ENCODE measurements at places on chromosomes 3 and 15. TPM values are rescaled to one million over a fixed set of nuclear protein-coding genes. Genes with fewer than 3 reads are reported as not detected.
A peak's percentile ranks its signal among the peaks of the same experiment; 100 is the strongest.

DNA sequence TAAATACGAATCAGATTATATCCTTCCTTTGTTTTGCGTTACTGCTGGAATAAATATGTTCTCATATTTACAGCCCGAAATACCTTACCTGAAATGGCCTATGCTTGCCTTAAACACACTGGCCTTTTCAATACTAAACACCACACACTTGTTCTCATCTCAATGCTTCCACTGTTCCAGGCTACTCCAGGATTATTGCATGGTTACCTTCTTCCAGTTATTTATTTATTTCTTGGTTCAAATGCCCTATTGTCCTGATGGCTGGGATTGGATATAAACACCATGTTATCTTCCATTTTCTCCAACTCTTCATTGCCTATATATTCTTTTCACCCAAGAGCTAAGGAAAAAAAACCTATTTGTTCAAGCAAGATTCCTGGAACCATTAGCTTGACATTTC, 125.3 kb downstream of the SI start:
- DNase-seq: no peak

DNA sequence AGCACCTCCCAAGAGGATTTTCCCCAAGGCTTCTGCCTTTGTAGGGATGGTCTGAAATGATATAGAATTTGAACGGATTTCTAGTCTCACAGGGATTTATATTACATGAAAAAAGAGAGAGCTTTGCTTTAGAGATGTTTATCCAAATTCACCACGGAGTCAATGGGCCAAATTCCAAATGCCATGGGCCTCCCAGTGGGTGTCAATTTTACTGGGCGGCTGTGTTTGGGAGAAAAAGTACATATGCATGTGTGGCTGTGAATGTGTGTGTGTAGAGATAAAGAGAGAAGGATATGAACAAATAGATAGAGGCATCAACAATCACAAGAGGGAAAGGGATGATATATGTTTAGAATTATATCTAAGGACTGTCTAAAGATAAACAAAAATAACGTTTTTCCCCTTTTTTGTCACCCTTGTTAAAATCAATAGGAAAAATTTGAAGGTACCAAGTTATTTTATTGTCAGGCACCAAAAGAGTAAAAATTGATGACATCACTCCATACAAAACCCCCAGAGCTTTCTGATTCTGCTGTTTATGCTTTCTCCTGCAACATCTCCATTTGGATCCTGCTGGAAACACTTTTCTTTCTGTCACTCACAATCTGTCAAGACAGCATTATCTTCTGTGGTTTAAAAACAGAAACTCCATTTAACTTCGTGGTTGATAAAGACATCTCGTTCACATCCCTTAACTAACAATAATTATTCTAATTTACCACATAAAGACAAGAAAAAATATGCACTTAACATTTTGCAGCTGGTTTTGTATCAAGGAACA, 160.7 kb downstream of the FHIT start:
- no peak for DNase-seq

DNA sequence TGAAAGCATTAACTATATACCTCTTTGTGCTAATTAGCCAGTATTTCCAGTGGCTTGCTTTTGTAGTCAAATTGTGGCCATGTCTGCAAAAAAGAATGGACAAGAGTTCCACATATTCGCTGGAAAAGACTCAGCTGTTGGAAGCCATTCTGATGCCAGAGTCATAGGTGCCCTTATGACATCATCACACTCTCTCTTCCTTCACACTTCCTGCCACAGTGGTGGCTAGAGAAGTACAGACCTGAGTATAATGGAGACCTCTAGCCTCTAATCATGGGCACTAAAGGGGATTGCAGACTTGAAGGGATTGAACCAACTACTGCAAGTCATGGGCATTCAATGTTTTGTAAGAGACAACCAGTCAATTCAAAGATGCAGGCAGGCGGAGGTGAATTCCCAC, 38.3 kb upstream of the IQCF6 start:
- no peak for DNase-seq

GRCh38 chr3:14429237-14429636, 26.8 kb downstream of the SLC6A6 start:
- DNase-seq: no peak

- DNase-seq: peak; percentile 60
These were observed 42.2 kb downstream of the CLDN18 start for GRCh38 chr3:138051947-138052802.

DNA sequence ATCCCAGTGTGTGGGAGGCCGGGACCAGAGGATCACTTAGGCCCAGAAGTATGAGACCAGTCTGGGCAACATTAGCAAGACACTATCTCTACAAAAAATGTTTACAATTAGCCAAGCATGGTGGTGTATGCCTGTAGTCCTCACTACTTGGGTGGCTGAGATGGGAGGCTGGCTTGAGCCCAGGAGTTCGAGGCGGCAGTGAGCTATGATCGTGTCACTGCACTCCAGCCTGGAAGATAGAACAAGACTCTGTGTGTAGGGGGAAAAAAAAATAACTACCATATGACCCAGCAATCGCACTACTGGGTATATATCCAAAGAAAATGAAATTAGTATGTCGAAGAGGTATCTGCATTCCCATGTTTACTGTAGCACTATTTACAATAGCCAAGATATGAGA, 22.6 kb downstream of the RYK start:
- no peak for DNase-seq

- no peak for DNase-seq
These were observed 794.7 kb upstream of the GBE1 start for GRCh38 chr3:82556113-82556512.

- no peak for DNase-seq
These were observed 66.1 kb upstream of the MEIS2 start for GRCh38 chr15:37166402-37166801.

DNA sequence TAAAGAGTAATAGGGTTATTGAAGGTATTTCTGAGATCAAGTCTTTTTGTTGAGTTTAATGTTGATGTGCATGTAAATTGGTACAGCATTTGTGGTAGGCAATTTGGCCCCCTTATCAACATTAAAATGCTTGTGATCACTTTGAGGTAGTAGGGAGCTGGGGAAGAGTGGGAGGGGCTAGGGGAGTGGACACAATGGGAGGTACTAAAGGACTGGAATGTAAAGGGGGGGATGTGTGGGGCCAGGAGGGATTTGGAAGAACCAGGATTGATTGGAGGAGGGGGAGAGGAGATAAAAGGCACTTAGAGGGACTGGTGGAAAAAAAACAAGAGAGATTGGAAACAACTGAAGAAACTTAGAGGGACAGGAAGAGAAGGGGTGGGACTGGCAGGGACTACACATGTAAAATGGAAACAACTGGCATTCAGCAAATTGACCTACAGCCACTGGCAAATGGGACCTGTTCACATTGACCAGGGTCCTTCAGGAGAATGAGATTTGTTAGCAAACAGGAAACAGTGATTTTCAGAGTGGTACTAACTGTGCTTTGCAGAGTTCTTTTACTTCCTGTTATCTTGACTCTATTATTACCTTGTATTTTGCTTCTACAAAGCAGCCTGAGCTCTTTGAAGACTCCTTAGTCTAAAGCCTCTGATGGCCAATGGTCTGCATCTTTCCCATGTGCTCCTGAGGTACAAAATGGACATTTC, 47.8 kb upstream of the ZBTB38 start:
- no peak for DNase-seq

GRCh38 chr3:31009881-31010280, 115.4 kb upstream of the GADL1 start:
- peak; percentile 56 for DNase-seq

- no peak for DNase-seq
These were observed 183.5 kb upstream of the LYSMD4 start for GRCh38 chr15:99916668-99917223.

The PYGO1 gene
- total RNA-seq: 1.8 TPM

The PLAAT1 gene
- not detected for total RNA-seq

Data from PC-3 (cell line).